ENCODE measurements at places on chromosomes 13 and 19.

GRCh38 chr19:1786668-1787067, 25.4 kb downstream of the ATP8B3 start:
- no peak for DNase-seq

DNA sequence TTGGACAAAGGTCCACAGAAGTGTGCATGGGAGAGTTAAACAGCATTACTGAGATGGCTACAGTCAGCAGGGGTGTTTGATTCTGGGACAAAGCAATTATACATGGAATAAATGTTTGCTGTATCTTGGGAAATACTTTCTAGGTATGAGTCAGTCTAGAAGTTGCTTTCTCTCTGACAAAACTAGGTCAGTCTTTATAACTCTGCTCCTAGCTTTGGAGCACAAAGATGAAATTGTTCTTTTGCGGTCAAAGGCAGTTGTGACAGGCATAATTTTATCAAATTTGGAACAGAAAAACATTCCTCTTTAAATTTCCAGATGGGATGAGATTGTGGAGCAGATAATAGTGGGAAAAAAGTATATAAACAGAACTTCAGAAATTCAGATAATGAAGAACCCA, 1045.4 kb upstream of the MIR17HG start:
- no peak for DNase-seq

DNA sequence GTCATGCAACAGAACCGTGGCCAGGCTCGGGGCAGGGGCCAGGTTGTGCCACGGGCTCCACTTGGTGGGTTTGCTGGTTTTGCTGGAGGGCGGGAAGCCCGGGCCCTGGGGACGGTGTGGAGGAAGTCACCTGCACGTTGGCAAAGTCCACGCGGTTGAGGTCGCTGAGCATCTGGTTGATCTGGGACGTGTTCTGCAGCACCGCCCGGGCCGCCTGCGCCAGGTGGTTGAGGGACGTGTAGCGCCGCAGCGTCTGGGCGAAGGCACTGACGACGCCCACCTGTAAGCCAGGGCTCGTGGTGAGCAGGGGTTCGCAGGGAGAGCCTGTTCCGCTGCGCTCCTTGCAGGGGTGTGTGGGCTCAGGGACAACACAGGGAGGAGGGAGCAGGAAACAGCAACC, 24.7 kb upstream of the RANBP3 start:
- DNase-seq: no peak

DNA sequence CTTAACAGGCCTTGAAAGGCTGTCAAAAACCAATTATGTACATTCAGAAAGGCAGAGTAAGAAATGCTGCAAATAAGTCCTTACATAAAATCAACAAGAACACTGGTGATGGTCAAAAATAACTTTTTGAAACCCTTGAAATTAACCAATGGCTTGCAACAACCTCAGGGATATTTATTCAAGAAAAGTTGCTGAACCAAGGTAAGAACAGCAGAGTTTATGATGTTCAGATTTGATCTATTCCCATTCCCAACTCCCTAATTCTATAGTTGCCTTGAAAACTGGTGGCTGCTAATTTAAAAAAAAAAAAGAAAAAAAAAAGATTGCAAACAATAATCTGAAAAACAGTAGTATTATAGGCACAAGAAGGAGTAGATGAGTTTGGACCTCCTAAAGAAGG, 109.8 kb upstream of the UFM1 start:
- DNase-seq: no peak

DNA sequence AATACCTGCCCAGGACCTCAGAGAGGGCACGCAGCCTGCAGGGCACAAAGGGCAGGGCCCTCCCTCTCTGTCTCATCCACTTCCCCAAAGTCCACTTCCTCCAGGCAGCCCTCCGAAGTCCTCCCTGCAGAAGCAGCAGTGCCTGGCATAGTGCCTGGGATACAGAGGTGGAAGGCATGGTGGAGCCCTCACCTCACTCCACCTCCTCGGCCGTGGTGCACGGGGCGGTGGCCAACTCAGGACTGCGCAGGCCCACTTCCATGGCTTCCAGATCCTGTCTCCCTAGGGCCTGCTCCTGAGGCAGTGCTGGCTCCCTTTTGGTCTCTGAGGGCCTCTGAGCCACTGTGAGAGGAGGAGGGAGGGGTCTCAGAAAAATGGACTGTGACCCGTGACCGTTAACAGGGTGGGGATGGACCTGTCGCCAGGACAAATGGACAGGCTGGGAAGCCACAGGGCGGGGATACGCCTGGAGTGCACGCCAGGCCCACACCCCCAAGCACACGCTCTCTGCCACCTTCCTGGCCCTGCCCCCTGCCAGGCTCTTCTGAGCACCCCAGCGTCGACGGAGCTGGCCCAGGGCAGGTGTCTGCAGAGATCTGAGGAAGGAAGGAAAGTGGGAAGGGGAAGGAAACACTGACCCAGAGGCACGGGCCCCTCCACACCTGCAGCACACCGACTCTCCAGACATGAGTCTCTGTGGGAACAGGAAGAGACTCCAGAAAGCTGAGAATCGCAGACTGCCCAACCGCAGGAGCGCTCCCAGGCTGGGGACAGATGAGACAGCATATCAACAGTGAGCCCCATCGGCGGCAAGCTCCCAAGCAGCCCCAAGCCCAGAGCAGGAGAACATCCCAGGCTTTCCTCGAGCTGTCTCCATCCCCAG, 8.4 kb downstream of the REXO1 start:
- DNase-seq: no peak

DNA sequence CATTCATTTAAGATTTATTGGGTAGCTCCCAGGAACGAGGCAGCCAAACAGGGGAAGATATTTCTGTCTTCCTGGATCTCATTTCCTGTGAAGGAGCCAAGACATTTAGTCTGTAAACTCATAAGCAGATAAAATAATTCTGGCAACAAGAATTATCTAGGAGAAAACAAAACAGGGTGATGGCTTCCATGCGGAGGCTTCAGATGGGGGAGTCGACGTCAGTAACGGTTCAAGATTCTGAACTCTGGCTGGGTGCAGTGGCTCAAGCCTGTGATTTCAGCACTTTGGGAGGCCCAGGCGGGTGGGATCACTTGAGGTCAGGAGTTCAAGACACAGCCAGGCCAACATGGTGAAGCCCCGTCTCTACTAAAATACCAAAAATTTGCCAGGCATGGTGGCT, 1.3 kb downstream of the GNA15 start:
- no peak for DNase-seq

GRCh38 chr19:29329460-29330134, 116.6 kb upstream of the UQCRFS1 start:
- no peak for DNase-seq

- DNase-seq: peak; percentile 2
Observed at GRCh38 chr19:51702103-51702824, 9.1 kb downstream of the SPACA6 start.

GRCh38 chr13:71699342-71699741, 167.7 kb downstream of the DACH1 start:
- no peak for DNase-seq

- DNase-seq: no peak
Observed at GRCh38 chr13:60944016-60944415, 471.6 kb downstream of the PCDH20 start.

- no peak for DNase-seq
Observed at GRCh38 chr19:10230173-10230860, 814 bp downstream of the S1PR2 start.

DNA sequence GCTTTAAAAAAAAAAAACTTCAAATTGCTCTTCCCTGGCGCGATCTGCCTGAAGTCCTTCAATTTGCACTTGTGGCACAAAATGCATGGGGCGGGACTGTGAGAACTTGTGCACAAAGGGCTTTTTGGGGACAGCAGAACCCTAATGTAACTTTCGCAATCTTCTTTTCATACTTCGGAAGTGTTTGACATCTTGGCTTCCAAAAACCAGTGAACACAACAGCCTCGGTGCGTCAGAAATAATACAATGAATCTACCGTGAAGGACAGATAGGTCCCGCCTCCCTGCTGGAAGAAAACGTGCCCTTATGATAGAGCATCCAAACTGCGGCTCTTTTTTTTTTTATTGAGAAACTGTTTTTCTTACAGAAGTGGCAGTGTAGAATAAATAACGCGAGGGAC, 36.6 kb downstream of the KLF2 start:
- DNase-seq: no peak

- DNase-seq: no peak
Observed at GRCh38 chr13:102907016-102907756, 61.4 kb downstream of the ERCC5 start.

- DNase-seq: peak; percentile 20
Observed at GRCh38 chr13:32426990-32427851, 709 bp downstream of the N4BP2L1 start.

DNA sequence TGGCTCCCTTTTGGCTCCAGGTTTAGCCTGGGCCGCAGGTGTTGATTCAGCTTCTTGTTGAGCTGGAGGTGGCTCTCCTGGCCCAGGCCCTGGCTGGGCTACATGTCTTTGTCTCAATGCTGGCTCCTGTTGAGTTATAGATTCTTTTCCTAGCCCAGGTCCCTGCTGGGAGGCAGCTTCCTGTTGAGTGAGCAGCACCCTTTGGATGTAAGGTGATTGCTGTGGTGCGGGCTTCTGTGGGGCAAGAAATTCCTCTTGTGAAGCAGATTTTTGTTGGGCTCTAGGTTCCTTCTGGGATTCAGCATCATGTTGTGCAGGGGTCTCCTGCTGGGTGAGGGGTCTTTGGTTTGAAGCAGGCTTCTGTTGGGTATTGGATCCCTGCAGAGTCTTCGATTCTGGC, 545 bp downstream of the LIPE start:
- DNase-seq: no peak

GRCh38 chr13:100853434-100853833, 178.8 kb upstream of the TMTC4 start:
- DNase-seq: no peak

DNA sequence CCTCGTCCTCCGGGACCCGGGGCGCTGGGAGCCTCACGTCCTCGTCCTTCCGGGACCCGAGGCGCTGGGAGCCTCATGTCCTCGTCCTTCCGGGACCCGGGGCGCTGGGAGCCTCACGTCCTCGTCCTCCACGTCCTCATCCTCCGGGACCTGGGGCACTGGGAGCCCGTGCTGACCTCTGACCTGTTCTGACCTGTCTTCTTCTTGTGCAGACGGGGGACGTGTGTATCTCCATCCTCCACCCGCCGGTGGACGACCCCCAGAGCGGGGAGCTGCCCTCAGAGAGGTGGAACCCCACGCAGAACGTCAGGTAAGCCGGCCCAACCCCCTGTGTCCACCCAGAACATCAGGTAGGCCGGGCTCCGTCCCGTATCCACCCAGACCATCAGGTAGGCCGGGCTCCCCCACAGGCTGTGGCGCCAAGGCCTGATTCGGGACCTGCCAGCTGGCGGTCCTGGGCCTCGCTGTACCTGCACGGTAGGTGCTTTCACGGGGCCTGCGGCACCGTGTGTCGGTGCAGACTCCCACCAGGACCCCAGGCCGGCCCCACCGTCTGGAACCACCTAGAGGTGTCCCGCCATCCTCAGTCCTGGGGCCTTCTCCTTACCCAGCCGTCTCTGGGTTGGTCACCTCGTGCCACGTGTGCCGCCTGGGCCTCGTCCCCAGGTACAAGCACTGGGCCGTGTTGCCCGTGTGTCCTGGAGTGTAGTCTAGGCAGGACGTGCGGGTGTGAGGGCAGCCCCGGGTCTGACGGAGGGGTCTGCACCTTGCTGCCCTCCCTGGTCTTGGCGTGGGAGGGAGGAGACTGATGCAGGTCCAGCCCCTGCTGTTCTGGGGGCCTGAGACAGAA, 4.7 kb downstream of the CDC34 start:
- no peak for DNase-seq

DNA sequence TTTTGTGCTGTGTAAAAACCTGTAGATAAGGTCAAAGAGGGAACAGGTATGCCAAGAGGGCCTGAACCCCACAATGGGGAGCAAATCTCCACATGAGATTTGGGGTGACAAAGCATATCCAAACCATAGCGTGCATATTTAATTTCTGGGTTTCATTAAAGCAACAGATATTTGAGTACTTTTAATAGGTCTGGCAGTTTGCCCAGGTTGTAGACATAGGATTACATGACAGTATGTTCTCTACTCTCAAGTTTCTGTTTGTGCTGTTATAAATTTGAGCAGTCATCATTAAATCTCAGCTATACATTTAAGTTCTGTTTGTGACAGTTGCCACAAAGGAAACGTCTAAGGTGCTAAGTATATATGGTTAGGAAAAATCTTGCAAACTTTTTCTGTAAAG, 236.4 kb downstream of the ATP8A2 start:
- no peak for DNase-seq

DNA sequence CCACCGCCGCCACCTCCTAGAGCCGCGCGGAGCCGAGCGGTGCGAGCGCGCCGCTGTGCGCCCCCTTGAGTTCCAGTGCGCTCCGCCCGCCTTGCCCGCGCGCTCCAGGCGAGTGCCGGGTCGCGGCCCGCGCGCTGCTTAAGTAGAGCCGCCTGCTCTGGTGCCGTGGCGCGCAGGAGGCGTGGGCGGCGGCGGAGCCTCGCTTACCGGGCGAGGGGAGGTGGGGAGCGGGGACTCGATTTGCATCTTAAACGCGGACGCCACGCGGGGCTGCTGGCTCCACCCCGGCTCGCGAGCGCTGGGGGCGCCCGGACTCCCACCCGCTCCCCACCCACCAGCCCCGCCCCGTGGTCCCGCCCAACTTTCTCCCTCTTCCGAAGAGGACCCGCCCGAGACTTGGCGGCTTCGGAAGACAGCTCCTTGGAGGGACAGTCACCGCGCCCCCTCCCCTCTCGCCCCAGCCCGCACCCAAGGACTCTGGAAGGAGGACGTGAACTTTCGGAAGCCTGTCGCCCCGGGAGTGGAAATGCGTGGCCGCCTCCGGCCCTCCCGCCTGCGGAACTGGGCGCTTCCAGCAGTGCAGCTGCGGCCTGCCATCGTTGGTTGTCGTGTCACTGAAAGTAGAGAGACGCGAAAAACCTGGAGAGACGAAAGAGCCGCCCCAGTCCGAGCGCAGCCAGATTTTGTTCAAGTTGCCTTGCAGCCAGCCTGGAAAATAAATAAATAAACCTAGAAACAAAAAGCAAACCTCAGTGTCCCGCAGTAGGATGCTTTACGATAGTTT, at the start of gene KCTD12:
Gene KCTD12 (minus strand): TSS at position 114 of the 784 bp plus-strand sequence. CDS start 257 bp downstream, outside the sequence.
- peak; percentile 13 for DNase-seq

- no peak for DNase-seq
Observed at GRCh38 chr19:32615569-32615968, 34.6 kb downstream of the PDCD5 start.

GRCh38 chr19:58581227-58582141, 8.3 kb upstream of the MZF1 start:
- DNase-seq: no peak

GRCh38 chr19:35347930-35348298, 212 bp downstream of the FFAR1 start:
- DNase-seq: no peak

- DNase-seq: no peak
Observed at GRCh38 chr19:6797646-6798045, 25.1 kb downstream of the VAV1 start.

DNA sequence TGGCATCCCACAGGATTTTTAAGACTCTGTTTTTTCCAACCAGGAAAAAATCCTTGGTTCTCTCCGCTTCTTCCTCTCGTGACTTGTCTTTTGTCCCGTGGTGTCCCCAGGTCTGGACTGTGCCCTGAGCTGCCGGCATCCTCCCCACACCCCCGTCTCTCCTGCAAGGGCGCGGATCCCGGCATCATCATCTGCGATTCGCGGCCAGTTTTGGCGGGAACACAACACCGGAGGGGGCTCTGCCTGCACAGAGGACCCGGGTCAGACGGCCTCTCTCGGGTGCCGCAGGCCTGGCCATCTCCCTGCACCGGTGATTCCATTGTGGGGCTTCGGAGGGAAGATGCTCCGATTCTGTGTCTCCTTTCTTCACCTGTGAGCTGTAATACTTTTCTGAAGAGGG, 18.8 kb upstream of the GAS6 start:
- no peak for DNase-seq
